Natural killer cell treated with Interleukin-12 subunit alpha and Interleukin-12 subunit beta and Interleukin-15 and Interleukin-18, amount 100 ng/mL, for 72 hours (primary cell): ENCODE measurements at places on chromosomes 1 and 21.

GRCh38 chr1:193083365-193084088 is 21.7 kb downstream of the GLRX2 start:
- no peak for DNase-seq

DNA sequence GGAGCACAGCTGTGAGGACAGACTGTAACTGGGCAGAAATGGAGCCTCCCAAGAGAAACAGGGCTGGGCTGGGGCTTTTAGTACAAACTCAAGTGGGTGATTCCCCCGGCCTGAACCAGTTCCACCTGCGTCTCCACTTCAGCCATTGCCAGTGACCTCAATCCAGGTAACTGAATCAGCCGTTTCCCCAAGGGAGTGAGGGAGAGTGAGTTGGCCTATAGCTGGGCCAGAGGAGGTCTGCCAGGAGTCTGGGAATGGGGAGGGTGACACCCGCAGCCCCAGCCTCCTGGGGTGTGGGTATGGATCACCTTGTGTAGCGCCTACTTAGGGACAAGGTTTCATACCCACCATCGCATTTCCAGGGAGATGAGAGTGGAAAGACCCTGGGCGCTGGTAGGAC is 8.5 kb downstream of the SLC26A9 start:
- DNase-seq, result no peak

DNA sequence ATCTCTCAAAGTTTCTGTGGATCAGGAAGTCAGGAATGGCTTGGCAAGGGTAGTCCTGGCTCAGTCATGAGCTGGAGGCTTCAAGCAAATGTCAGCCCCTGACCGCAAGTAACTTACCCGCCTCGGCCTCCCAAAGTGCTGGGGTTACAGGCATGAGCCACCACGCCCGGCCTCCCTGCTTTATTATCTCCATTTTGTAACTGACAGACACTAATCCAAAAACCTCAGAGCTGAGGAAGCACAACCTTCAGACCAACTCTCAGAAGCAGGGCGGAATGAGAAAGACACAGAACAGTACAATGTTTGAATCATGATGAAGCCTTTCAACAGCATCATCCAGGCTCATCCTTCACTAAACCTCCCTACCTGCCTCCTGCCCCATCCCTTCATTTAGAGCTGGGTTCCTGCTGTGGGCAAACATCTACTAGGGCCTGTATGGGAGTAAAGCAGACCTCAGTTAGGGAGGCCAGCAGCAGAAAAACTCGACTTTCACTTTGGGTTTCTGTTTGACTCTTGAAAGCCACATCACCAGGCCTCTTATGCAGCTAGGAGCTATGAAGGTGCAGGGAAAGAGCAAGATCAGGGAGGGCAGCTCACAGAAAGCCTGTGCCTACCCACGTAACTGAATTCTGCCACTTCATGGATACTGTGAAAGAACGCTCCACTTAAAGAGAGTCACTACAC is 84.4 kb upstream of the RAB4A start:
- DNase-seq, result peak; percentile 71

DNA sequence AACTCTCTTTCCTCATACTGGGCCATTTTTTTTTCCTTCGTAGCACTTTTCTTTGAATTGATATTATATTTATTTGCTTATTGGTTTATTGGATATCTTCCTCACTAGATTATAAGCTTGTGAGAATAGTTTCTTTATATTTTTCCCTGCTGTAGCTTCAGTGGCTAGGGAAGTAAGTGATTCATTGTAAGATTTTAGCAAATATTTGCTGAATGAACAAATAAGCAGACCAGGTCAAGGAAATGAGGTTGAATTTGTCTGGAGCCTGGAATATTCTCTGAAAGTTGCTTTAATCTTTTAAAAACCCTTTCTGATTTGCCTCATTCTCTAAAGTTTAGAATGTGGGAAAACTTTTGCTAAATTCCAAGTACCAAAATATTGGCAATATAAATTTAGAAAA is 80.2 kb downstream of the RABGAP1L start:
- DNase-seq, result no peak

GRCh38 chr1:201008666-201009360 is 14.7 kb downstream of the KIF21B start:
- DNase-seq, result no peak

DNA sequence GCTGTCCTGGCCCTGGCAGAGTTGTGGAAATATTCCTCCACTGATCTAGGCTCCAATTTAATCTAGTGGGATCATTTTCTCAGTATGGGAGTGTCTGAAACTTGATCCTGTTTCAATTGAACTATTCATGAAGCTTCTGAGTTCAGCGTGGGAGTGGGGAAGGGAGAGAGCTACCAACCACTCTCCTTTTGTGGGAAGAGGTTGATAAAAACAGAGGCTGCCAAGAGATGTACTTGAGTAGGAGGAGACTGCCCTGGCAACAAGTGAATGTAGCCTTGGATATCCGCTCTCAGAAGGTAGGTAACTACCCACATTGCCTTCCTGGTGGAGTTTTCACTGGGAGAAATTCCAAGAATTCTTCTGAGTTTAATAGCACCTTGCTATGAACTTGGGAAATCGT is at the start of gene CTXND2:
TSS of gene CTXND2 (plus strand) at position 119 of the 400 bp plus-strand sequence. CDS start 25,179 bp downstream, outside the sequence.
- no peak for DNase-seq

- no peak for DNase-seq
Measured at GRCh38 chr1:237050915-237051314, 8.9 kb downstream of the RYR2 start.

GRCh38 chr1:184953600-184954219 is 20.6 kb downstream of the NIBAN1 start:
- DNase-seq, result no peak

- DNase-seq, result no peak
Measured at GRCh38 chr1:178940068-178940765, 69.3 kb upstream of the ANGPTL1 start.

- DNase-seq, result no peak
Measured at GRCh38 chr1:166069390-166069789, 97.4 kb downstream of the FAM78B start.

GRCh38 chr1:228321895-228322294 is 84.7 kb downstream of the TRIM11 start:
- no peak for DNase-seq

DNA sequence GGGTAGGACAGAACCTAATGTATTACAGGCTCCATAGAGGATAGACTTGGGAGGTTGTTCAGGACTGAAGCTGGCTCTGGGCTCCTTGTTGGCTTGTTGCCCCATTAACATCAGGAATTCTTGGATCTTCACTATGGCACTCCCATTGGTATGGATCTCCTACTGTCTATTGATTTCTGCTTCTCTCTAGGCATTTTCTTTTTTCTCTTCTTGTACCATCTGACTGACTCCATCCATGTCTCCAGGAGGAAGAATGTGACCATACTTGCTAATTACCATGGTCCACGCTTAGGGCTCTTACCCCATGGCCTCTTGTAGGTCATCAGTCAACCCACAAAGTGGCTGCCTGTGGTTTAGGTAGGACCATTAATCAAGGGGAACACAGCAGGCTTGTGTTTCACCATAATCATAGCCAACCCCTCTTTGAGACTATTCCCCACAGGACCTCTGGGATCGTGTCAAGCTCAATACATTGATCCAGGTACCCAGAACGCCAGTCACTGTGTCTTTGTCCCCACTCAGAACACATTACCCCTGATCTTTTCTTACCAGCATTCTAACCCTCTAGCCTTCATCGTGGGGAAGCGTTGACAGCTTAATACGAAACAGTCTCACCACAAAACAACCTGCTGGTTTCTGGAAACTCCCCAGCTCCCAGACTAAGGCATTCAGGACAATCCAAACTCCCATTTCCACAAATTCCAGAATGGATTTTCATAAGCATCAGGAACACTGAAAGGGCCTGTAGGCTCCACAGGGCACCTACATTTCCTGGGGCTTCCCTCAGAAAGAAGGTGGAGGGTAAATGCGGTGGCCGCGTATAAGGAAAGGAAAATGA is 97.1 kb downstream of the ETS2 start:
- no peak for DNase-seq

DNA sequence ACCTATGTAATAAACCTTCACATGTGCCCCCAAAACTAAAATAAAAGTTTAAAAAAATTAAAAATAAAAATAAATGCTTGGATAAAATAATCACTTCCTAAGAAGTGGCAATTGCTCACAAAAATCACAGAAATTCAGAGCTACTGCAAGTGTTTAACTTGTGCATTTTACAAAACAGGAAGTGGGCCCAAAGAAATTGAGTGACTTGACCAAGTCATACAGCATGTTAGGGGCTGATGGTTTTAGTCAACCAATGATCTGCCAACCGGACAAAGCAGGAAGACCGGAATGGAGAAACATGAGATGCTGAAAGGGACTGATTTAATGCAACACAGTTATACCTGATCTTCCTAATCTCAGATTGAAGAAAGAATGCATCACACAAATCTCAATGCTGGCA is 96.5 kb downstream of the SMYD2 start:
- no peak for DNase-seq

DNA sequence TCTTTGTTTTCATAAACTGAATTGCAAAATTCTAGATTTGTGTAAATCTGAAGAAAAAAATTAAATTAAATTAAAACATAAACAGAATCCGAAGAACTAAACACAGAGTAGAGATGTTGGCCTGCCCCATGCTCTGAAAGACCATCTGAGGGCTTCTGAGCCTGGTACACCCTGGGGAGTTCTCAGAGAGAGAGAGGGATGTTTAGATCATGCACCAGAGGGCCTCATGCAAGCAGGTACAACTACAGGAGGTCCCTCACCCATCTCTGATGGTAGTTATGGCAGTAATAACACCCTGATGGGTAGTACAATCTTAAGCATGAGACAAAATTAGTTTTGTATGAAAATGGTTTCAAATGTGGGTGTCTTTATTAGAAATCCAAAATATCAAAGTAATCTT is 127.7 kb downstream of the TGFB2 start:
- no peak for DNase-seq
